ENCODE measurements at places on chromosomes 7 and 10.

DNA sequence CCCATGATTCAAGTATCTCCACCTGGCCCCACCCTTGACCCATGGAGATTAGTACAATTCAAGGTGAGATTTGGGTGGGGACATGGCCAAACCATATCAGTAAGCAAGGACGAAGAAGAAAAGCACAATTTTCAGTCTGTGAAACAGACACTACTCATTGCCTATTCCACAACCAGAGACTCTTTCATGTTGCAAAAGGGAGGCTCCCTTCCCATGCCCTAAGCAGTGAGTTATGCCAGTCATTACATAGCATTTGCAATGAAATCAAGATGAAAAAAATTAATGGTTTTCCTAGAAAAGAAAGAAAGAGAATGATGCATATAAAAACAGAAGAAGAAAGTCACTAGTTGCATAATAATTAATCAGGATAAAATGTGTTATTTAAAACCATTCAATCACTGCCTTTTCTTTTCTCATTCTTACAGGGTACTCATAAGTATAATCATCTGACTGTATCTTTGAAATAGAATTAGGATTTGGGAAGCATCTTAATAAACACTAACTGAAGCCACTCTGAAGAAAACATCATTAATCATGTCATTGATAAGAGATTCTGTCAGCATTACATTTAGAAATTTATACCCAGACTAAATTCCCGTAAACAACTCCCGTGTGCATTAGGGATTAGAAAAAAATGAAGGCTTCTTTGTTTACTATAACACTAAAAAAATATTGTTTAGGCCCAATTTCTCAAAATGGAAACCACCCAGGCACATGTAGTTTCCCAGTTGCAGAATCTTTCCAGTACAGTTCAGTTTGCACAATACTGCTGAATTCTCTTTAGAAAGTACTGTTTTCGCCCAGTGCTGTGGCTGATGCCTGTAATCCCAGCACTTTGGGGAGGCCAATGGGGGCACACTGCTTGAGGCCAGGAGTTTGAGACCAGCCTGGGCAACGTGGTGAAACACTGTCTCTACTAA, 9.1 kb downstream of the PRPS1L1 start:
- no peak for DNase-seq

DNA sequence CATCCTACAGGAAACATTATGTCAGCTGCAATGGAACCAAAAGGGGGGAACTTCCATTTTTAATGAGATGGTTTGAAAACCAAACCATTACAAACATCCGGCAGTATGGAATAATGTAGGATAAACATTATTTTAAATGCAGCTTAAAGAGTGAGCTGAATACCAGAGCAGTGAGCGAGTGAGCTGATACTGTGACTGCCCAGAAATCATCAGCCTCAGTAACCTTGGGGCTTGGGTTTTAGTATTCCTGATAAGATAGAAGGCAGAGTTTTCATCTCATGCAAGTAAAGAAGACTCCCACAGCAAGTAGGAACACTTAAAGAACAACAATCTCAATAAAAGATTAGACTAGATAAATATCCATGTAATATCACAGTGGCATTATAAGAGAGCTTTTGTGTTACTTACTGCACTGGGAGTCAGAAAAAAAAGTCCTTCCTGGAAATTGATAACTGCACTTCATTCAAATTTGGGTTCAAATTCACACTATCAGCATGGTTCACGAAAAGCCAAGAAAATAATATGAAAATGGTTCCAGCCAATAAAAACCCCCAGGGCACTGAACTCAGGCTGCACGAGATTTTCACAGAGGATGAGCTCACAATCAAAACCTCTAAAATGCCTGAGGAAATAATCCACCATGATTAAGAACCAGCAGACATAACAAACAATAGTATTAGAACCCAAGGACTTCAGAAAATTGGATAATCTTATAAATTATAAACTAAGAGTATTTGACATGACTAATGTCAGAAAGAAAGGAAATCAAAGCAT, 115.7 kb downstream of the MTPAP start:
- DNase-seq: no peak

DNA sequence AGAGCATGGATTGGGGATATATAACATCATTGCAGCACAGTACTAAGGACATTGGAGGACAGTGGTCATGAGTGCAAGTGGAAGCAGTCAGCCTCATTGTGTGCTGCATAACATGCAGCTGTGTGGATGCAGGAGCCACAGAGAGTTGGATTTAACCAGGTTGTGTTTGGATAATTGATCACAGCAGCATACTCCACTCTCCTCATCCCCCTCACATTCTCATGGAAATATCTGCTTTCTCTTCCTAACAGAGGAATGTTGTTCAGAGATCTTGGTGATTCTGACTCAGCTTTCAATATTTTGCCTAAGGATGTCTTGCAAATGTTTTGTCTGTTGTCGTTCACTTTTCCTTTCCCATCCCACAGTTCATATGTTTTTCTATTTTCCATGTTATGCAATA, 31.8 kb upstream of the LSM8 start:
- DNase-seq: no peak

- no peak for DNase-seq
Observed at GRCh38 chr7:92135052-92135889, 994 bp upstream of the CYP51A1 start.

DNA sequence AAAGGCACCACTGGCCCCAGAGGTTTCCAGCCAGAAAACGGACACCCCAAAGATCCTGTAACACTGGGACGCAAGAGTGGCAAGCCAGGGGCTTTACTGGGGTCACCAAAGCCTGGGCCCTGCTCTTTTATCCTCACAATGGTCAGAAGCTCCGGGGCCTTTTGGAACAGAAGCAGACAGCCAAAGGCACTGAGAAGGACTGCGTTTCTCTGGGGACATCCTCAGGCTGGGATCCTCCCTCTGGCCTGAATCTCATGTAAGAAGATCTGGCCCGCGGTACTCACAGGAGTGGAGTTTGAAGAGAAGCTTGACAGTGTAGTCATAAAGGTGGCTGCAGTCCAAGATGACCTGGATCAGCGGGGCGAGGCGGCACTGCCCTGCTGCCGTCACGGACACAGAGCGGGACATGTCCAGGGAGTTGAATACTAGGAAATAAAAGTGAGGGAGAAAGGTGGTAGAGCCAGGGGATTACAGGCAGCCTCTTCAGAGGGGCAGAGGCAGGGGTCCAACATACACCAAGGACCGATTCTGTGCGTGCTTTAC, 81.4 kb downstream of the SPDYE5 start:
- DNase-seq: no peak

Data from activated naive CD4-positive, alpha-beta T cell treated with Interleukin-2 at 50 U/mL for 16 hours (primary cell).